ENCODE measurements at places on chromosomes 11 and 22.
A peak's percentile ranks its signal among the peaks of the same experiment; 100 is the strongest.

DNA sequence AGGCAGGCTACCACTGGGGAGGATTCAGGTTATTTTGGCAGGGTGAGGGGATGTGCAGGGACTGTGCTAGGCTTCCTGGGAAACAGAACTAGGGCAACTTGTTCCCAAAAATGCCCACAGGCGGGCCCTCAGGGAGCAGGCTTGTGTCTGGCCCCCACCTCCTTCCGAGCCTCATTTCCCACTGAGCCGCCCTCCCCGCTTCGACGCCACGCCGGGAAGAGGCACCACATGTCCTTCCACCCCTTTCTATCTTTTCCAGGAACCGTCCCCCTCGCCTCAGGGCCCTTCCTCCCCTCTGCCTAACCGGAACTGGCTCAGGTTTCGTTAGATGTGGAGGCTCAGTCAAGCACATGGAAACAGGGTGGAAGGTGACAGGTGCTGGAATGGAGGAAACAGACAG, 9.4 kb upstream of the CHADL start:
- no peak for DNase-seq

DNA sequence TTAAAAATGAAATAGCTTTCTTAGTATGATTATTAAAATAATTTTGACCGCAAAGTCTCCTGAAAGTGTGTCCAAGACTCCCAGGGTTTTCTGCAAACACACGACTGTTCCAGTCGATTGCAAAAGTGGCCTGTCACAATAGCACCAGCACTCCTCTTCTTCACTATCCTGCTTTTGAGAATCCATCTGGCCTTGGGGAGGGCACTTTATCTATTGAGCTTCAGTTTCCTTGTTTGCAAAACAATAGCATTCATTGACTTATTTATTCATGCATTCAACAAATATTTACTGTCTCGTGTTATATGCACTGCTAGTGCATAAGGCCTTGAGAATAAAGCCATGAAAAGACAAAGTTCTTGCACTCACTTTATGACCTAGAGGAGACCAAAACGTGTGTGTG, 96.2 kb upstream of the NTM start:
- no peak for DNase-seq

DNA sequence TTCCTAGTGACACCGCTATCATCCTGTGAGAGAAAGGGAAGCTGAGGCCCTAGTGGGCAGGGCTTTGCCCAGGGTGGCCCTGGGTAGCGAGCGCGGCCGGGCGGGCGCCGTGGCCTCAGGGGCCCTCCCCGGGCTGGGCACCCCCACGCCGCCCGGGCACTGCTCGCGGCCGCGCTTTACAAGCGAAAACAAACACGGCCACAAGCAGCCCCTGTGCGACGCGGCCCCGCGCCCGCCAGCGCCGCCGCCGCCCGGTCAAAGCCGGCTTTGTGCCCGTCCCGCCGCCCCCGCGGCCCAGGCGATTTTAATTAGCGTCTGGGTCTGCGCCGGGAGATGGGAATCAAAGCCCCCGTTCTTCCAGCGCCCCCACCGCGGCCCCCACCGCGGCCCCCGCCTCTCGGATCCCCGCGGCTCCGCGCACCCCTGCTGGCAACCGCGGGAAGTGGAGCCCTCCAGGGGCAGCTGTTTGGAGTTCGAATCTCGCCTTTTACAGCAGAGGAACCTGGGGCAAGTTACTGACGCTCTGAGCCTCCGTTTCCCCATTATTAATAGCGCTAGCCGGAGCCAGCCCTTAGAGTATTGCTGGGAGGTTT, 47.9 kb downstream of the CHRDL2 start:
- DNase-seq: no peak

DNA sequence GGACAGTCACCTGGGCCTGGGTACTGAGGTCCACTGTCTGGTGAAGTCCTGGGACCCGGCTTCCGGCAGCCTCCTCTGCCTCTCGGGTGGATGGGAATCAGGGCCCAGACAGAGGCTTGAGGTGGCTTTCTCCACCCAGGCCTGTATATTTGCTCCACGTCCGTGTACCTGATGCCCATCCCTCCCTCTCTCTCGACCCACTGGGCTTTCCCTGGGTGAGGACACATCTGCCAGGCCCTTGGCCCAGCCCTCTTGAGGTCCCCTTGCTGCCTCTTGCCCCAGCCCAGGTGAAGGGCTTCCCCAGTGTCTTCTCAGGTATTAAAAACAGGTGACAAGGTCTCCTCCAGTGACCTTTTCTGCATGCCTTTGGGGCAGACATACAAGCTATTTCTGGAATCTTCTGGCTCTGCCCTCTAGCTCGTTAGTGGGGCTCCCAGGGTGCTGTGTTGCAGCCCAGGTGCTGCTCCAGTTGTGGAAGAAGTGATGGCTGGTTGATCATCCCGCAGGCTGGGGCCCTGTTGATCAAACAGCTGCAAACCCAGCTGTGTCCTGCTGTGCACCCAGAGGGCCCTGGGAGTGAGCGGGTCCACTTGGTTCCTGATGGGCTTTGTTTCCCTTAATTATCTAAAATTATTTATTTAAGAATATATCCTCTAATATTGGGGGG, 25.5 kb upstream of the ACR start:
- no peak for DNase-seq

- no peak for DNase-seq
Measured at GRCh38 chr11:123018702-123019101, 37.1 kb upstream of the BSX start.

DNA sequence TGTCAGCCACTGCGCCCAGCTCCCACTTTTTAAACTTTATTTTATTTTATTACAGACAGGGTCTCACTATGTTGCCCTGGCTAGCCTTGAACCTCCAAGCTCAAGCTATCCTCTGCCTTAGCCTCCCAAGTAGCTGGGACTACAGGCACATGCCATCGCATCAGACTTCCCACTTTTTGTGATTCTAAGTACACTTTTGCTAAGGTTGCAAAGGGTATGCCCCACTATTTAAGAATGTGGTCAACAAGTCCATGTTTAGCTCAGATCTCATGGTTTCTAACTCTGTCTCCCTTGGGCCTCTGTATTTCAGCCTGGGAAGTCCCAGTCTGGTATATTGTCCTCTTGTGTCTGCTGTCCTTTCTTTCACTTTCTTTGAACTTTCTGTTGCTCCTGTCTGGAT, 35.3 kb downstream of the EXPH5 start:
- DNase-seq: no peak

DNA sequence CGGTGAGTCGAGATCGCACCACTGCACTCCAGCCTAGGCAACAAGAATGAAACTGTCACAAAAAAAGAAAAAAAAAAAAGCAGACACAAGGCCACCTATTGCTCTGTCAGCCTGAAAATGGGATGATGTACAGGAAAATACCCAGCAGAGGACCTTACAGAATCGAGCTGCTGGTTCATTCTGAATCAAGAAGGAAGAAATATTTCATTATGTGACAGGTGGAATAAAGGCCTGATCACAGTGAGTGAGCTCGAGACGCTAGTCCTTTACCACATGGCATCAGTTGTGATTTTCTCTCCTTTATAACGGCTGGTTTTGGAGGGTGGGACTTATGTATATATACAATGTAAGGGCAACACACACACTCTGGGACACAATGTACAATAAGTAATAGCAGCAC, 340.0 kb downstream of the LARGE1 start:
- DNase-seq: no peak

DNA sequence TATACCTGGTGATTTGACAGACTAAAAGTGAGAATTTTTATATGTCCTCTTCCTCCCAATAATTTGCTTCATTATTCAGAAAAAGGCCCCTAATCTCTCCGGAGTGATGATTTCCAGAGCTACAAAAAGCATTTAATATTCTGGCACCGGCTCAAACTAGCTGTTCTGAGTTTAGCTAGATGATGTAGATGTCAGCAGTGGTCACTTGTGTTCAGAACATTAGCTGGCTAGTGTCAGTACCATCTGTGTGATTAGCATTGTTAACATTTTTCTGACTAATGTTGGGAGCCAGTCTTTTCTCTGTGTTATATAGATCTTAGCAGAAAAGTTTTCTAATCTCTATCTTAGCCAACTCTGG, 68.7 kb upstream of the RRM1 start:
- no peak for DNase-seq

DNA sequence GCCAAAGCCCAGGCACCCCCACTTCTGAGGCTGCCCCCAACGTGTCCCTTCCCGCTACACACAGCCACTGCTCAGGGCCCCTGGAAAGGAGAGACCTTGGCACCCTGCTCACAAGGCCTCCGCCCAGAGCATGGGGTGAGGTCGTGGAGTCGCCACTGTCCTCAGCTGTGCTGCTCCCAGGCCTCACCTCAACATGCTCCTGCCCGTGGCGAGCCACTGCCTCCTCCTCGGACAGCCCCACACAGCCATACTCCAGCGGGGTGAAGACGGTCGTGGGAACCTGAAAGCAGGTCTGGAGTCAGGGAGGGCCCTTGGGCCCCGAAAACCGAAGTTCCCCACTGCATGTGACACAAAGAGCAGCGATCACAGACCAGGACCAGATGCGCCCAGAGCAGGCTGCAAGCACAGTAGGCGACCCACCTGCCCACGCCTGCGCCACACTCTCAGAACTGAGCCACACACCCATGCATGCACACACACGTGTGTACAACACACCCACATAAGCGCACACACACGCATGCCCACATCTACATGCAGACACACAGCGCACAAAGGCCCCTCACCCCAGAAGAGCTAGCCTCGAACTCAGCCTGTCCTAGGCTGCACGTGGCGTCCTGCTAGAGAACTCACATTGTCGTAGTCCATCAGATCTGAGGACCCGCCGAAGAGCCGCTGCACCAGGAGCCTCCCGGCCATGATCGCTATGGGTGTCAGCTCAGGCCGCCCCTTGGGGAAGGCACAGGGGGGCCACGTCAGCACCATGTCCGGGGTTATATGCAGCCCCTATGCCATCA, 25.5 kb upstream of the GNB1L start:
- DNase-seq: no peak

GRCh38 chr11:33375236-33375635, 118.1 kb downstream of the HIPK3 start:
- DNase-seq: no peak

DNA sequence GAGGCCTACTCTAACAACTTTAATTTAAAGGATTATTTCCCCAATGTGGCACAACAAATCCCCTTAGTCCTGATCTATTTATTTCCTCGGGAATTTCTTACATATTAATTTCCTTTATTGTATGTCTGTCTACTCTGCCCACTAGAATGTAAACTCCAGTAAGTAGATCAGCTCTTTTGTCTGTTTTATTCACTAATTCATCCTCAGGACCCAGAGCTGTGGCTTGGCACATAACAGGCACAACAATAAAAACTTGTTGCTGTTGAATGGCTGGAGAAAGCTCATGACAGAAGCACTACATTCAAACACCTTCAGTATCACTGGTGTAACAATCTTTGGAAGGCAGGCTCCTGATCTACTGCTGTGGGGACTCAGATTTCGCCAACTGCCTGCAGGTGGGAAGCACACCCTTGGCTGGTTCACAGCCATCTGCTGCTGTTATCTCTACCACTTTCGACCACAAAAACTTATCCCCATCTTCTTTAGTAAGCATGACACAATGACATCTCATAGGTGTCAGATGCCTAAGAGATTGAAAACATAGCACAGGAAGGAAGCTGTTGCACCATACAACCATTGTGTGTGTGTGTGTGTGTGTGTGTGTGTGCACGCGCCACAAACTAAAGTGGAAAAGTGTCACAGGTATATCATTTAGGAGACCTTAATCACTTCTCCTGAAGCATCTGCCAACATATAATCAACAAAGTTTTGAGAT, 11.9 kb downstream of the HIRA start:
- peak; percentile 83 for DNase-seq

GRCh38 chr11:112928136-112928535, 33.1 kb upstream of the NCAM1 start:
- no peak for DNase-seq

DNA sequence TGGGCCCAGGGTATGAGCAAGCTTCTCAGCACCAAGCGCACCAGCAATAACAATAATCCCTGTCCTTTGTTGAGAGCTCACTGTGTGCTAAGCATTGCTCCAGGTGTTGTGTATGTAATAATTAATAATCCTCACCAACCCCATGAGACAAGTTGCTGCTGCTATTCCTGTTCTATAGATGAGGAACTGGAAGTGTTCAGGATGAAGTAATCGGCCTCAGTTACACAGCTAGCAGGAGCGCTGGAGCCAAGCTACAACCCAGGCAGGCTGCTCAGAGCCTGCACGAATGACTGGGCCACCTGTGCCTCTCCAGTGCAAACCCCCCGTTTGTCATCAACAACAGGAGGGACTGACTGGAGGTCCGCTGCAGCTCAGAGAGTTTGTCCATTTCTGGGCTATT, 35.2 kb upstream of the CECR2 start:
- no peak for DNase-seq

- DNase-seq: peak; percentile 45
Measured at GRCh38 chr22:41367039-41367679, 14.6 kb upstream of the TEF start.

DNA sequence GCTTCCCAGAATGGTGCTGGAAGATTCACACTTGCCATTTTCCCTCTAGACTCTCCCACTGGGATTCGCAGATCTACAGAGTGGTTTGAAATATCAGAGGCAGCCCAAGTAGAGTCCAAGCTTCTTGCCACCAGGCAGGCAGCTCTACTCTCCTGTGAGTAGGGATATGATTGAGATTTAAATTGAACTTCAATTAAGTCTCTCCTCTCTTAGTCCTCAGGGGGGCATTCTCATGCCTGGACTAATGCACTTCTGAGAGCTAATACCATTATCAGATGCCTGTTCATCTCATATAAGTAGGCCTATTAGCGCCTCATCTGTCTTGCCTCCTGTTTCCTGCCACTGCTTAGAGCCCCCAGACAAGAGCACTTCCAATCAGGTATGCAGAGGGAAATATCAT, 25.5 kb upstream of the AMPD3 start:
- no peak for DNase-seq
